ENCODE measurements at places on chromosomes 6 and 20. TPM values are rescaled to one million over a fixed set of nuclear protein-coding genes. Genes with fewer than 3 reads are reported as not detected.

Gene PTPRA
- total RNA-seq = 50.6 TPM

Gene REM1
- not detected for total RNA-seq

Gene CTCFL
- total RNA-seq = not detected

Gene TOMM6
- total RNA-seq = 60.7 TPM

Gene SPATA25
- 0.85 TPM for total RNA-seq

Gene ELOVL2
- total RNA-seq = 0.05 TPM

Gene CTSZ
- 244 TPM for total RNA-seq

Gene ALDH8A1
- 3.6 TPM for total RNA-seq

All from renal cortical epithelial cell (primary cell).